ENCODE measurements at places on chromosomes 6 and 20. TPM values are rescaled to one million over a fixed set of nuclear protein-coding genes. Genes with fewer than 3 reads are reported as not detected.
A peak's percentile ranks its signal among the peaks of the same experiment; 100 is the strongest.

GRCh38 chr6:40413239-40413638 is 173.9 kb downstream of the LRFN2 start:
- DNase-seq, result peak; percentile 32

- DNase-seq, result no peak
Observed at GRCh38 chr6:163386329-163386908, 28.1 kb upstream of the QKI start.

- DNase-seq, result no peak
Observed at GRCh38 chr20:56945901-56946300, 316.8 kb downstream of the TFAP2C start.

GRCh38 chr6:161220346-161220745 is 53.5 kb downstream of the AGPAT4 start:
- DNase-seq, result no peak

- no peak for DNase-seq
Observed at GRCh38 chr20:57707849-57708693, 1.7 kb downstream of the PMEPA1 start.

The FKBP1C gene
- 2.1 TPM for polyA plus RNA-seq

DNA sequence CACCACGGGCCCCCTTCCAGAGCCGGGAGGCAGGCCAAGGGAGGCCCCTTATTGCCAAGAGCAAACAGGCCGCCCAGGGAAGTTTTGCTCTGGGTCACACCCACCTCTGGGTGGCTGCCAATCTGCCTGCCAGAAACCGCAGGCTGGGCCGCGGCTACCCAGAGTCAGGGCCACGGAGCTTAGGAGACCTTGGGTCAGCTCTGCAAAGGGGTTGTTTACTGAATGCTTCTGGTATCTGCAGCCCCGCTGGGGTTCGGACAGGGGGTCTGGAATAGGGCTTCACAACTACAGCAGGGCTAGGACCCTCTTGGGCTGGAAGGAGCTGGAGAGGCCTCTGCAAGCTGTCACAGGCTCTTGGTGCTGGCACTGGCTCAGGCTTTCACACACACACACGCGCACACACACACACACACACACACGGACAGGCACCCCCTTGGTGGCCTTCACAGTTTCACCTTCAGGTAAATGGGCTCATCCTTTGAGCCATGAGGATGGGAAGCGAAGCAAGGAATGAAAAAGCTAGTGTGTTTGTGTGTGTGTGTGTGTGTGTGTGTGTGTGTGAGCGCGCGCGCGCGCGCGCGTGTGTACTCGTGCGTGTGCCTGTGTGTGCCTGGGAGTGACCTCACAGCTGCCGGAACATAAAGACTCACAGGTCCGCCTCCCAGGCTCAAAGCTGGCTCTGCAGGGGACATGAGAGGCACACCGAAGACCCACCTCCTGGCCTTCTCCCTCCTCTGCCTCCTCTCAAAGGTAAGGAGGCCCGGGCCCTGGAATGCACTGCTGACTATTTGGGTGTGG is at the start of gene CCN5:
Gene CCN5 (plus strand): TSS at position 669 of the 798 bp plus-strand sequence. CDS start 22 bp downstream, at position 691.
- DNase-seq, result no peak

The SLC4A11 gene
- 2.3 TPM for polyA plus RNA-seq

DNA sequence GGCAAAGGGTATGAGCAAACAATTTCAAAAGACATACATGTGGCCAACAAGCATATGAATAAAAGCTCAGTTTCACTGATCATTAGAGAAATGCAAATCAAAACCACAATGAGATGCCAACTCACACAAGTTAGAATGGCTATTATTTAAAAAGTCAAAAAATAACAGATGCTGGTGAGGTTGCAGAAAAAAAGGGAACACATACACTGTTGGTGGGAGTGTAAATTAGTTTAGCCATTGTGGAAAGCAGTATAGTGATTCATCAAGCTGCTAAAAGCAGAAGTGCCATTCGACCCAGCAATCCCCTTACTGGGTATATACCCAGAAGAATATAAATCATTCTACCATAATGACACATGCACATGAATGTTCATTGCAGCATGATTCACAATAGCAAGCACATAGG is 6.7 kb upstream of the KHDC1L start:
- DNase-seq, result no peak

DNA sequence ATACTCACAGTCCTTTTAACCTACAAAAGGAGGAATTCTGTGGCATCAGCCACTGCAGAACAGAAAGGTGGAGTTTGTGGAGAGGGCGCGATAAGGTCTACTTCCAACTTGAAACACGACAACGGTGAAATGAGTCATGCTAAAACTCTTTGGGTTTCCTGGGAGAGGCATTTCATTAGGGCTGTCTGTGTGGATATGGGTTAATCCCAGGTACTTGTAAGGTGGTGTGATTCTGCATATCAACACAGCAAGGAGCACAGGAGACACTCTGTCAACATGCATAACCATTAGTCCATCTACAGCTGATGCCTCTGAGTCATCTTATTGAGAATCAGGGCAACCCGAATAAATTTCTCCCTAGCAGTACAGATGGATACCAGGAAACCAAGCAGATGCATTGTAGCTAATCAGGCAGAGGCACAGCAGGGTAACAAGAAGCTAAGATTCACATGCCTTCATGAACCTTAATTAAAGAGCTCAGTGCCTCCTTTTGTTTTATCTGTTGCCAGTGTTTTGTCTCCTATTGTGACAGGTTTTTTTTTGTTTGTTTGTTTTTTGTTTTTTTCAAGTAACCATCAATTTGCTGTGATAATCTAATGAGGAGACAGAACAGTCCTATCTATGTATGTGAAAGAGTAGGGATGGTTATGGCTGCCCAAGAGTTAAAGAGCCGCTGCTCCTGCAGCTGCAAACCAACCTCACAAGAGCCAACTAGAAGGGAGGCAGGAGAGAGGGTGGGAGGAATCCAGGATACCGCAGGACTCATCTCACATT is 315.8 kb upstream of the SOX4 start:
- DNase-seq, result no peak

The KIF25 gene
- polyA plus RNA-seq, result 0.76 TPM

- DNase-seq, result no peak
Observed at GRCh38 chr20:10854976-10855375, 181.2 kb upstream of the JAG1 start.

GRCh38 chr6:147709396-147710272 is 201.1 kb downstream of the SAMD5 start:
- DNase-seq, result no peak

DNA sequence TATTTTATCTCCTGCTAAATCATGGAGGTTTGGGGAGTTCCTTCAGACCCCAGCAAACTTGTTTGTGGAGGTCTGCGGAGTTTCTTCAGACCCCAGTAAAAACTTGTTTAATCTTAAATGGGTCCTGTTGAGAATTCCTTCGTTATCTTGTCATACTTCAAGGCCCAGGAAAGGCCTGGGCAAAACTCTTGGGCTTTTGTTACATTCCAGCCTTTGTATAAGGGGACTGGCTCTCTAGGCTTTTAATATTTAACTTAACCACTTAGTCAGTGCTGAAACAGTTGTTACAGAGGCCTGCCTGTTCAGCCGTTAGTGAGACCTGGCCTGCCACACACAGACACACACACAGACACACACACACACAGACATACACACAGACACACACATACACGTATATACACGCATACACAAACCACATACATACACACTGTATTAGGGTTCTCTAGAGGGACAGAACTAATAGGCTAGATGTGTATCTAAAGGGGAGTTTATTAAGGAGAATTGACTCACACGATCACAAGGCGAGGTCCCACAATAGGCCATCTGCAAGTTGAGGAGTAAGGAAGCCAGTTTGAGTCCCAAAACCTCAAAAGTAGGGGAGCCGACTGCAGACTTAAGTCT is 21.3 kb upstream of the CST3 start:
- DNase-seq, result no peak

DNA sequence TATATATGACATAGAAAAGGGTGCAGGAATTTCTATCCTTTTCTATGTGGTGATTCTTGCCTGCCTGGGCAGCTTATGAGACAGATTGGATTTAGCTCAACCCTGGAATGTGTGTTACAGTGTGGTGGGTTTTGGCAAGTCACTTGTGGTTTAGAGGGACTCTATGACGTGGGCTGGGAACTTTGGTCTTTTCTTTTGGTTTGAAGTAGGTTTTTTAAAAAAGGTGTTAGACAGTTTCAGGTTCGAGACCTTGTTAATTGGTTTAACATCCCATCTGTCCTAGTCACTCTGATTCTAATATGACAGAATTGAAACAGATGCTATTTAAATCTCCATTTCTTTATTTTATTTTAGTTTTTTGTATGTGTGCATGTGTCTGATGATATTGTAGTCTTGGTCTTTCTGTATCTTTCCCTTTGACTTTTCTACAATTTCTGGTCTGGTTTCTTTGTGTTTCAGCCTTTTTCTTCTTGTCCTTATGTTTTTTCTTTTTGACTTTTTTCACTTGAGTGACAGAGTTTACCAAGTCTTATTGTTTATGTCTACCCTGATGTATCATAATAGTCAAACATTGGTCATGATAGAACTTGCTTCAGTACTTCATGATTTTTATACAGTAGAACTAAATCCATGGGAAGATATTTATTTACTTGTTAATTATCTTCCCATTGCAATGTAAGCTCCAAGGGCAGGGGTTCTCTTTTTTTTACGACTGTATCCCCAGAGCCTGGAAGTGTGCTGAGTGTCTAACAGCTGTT is 174.3 kb downstream of the CDKAL1 start:
- DNase-seq, result no peak

The NRN1 gene
- polyA plus RNA-seq, result 3.6 TPM

The DEFB121 gene
- polyA plus RNA-seq, result not detected
